ENCODE measurements at places on chromosomes 6 and 20.

DNA sequence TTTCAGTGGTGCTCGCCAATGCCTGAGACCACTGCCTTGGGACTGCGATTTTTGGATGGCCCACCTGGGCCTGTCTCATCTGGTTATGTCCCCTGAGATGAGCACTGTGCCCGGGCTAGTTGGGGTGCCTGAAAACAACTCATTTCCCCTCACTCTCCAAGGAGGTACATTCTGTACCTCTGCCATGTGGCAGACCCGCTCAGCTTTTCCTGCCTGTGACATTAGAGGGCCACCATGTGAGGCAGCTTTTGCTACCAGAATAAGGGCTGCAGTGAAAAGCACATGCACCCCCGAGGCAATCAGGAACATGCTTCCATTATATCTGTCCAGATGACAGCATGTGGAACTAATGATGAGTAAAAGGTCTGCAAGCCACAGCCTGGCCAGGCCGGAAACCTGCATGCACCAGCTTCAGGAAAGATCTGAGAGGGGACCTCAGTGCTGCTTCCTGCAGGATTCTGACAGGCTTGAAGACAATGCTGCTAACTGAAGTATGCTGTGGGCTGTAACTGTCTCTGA, 11.3 kb upstream of the SRSF6 start:
- no peak for DNase-seq

GRCh38 chr20:57391439-57392301, 474 bp downstream of the RBM38 start:
- peak; percentile 66 for DNase-seq

GRCh38 chr20:19750101-19750606, 7.9 kb upstream of the RIN2 start:
- no peak for DNase-seq

GRCh38 chr6:87277123-87277522, 45.3 kb upstream of the SMIM8 start:
- no peak for DNase-seq

DNA sequence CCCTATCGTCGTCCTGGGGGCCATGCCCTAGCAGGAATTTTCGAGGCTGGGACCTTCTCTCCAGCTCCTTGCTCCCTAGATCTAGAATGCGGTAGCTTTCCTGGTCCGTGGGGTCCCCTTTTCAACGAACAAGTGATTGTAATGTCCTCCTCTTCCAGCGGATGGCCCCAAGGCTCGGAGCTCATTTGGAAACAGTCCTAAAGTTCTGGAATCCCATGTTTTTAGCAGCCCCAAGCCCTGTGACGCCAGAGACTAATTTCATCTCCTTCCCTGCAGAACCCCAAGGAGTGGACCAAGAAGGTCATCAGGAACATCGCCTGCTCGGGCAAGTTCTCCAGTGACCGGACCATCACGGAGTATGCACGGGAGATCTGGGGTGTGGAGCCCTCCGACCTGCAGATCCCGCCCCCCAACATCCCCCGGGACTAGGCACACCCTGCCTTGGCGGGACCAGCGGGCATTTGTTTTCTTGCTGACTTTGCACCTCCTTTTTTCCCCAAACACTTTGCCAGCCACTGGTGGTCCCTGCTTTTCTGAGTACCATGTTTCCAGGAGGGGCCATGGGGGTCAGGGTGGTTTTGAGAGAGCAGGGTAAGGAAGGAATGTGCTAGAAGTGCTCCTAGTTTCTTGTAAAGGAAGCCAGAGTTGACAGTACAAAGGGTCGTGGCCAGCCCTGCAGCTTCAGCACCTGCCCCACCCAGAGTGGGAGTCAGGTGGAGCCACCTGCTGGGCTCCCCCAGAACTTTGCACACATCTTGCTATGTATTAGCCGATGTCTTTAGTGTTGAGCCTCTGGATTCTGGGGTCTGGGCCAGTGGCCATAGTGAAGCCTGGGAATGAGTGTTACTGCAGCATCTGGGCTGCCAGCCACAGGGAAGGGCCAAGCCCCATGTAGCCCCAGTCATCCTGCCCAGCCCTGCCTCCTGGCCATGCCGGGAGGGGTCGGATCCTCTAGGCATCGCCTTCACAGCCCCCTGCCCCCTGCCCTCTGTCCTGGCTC, 48.5 kb downstream of the PYGB start:
- DNase-seq, result no peak

DNA sequence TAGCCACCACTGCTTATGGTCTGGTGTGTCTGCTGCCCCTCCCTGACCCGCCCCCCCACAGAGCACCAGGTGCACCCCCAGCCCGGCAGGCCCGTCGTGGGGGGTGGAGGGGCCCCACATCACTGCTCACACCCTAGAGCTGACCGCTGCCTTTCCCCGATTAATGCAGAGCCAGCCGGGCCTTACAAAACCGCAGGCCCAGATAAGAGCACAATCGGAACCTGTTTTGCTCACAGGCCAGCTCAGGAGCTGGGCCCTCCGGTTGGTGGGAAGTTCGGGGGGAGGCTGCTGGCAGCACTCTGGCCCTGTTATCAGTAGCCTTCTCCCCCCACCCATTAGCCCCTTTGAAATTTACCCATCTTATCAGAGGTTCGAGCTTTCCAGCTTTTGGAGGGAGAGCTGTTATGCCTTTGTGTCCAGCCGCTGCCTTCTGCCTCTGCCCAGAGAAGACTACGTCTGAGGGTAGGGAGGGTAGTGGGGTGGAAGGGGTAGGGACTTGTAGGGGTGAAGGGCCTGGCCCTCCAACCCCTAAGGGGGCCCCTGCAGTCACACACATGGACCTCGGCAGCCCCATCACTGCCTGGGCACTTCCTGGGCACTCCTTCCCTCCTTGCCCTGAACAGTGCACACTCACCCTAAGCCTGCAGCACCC, 6.9 kb upstream of the SPDEF start:
- DNase-seq, result no peak

- DNase-seq, result no peak
These were observed 333.4 kb downstream of the BCKDHB start for GRCh38 chr6:80439721-80440470.

DNA sequence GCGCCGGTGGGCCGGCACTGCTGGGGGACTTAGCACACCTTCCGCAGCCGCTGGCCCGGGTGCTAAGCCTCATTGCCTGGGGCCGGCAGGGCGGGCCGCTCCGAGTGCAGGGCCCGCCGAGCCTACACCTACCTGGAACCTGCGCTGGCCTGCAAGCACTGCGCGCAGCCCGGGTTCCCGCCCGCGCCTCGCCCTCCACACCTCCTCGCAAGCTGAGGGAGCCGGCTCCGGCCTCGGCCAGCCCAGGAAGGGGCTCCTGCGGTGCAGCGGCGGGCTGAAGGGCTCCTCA, 10.7 kb upstream of the MPC1 start:
- no peak for DNase-seq

GRCh38 chr6:45387236-45387635, 9.5 kb upstream of the SUPT3H start:
- no peak for DNase-seq

- DNase-seq, result no peak
These were observed 38.0 kb downstream of the CDYL start for GRCh38 chr6:4814212-4814611.

DNA sequence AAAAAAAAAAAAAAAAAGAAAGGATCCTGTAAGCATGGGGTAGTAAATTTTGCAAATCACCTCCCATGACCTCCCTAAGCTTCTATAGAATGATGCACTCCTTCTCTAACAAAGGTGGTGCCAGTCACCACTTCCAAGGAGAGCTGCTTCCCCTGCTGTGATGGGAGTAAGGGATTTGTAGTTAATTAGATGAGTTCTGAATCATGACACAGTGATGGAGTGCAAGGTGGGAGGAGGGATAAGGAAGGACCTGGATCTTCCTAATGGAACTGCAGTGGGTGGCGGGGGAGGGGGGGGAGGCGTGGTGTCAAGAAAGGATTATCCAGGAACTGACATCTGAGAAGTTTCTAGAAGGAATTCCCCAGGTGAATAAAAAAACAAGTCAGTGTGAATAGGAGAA, 47.8 kb downstream of the NRN1 start:
- no peak for DNase-seq

- DNase-seq, result no peak
These were observed 38.7 kb downstream of the DUSP22 start for GRCh38 chr6:330948-331347.
